ENCODE measurements at places on chromosomes 3 and 15.

- no peak for DNase-seq
Observed at GRCh38 chr3:13795816-13796215, 84.1 kb downstream of the WNT7A start.

DNA sequence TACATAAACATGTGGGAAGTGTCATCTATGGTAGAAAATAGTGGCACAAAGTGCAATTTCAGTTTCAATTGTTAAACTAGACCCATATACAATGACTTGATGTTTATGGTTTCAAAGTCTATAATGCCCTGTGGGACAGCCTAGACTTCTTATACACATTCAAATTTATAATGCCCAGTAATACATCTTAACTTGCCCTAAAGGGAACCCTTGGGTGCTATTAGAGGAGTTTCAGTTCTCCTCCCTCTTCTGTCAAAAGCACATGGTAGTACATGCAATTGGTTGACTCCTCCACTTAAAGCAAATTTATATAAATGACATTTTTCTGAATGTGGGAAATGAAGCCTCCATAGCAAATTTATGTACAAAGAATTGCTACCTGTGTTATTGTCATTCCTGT, 30.2 kb upstream of the OR5K4 start:
- no peak for DNase-seq

GRCh38 chr15:70442616-70443321, 320.6 kb downstream of the UACA start:
- no peak for DNase-seq

- DNase-seq, result no peak
Observed at GRCh38 chr3:130644628-130645253, 101.9 kb downstream of the PIK3R4 start.

DNA sequence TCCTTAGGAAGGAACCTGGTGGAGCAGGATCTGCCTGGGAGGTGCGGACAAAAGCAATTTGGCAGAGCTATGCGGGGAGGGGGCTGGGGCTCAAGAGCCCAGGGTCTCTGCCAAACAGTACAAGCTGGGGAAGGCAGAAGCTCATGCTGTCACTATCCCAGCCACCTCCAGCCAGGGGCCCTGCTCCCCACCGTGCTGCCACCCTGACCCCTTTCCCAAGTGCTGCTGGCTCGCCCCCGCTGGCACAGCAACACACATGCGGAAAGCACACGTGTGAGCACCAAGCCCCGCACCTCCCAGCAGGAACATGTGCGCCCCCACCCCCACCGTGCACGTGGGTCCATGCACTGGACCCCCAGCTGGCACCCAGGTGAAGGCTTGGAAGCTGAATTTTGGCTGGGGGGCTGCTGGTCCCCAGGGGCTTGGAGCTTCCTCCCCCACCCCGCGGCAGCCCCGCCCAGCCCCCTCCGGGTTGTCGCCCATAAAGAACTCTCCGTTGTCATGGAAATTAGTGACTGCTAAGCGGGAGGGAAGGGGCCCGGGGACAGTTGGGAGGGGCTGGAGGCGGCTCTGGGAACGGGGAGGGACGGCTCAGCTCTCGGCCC, 742 bp downstream of the CAMKV start:
- DNase-seq, result no peak

GRCh38 chr3:127857333-127857732, 35.0 kb upstream of the MGLL start:
- DNase-seq, result no peak

DNA sequence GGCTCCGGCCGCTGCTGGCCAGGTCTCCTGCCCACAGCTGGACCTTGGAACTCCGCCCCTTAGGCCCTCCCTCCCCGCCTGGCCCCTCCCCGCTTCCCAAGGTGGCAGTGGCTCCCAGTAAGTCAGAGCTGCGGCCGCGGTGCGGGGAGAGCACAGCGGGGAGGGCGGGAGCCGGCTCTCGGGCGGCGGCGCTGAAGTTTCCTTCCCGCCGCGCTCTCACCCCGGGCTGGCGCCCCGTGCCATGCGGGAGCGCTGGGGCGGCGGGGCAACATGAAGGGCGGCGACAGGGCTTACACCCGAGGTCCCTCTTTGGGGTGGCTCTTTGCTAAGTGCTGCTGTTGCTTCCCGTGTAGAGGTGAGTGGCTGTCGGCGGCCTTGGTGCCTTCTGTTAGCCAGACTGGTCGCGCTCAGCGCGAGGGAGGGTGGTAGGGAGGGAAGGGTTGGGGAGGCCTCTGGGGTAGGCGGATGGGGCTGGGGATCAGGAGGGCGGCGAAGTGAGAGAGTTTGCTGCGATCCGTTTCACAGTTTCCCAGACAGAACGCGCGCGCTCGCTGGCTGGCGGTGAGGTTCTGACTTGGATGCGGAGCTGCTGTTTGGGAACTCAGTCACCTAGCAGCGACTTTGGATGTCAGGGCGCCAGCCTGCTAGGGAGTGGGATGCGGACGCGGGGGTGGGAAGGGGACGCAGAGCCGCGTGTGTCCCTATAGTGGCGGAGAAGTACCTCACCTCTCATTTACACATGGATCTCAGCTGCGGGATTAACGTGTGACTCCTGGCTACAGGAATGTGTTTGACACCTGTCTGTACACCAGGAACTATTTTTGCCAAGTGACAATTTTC, 145.5 kb upstream of the UMPS start:
- no peak for DNase-seq

GRCh38 chr3:125116311-125117080, 60.7 kb upstream of the HEG1 start:
- DNase-seq, result no peak

GRCh38 chr3:143334231-143334630, 214.7 kb downstream of the CHST2 start:
- no peak for DNase-seq

DNA sequence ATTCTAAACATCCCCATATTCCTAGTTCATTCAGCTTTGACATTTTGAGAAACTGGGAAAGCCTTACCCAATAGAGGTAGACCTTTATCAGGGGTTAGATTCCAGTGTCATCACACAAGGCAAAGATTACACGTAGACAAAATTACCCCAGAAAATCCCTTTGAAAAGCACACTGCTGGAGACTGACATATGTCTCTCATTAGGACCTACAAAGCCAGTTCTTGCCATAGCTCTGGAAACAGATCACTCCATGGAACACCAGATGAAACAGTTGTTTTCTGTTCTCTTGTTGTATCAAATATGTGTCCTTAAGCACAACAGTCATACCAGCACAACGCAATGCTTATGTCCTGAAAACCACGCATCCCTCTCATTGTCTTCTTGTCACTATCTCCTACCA, 44.7 kb downstream of the RARB start:
- no peak for DNase-seq

GRCh38 chr3:131840156-131840797, 194.5 kb downstream of the CPNE4 start:
- no peak for DNase-seq

DNA sequence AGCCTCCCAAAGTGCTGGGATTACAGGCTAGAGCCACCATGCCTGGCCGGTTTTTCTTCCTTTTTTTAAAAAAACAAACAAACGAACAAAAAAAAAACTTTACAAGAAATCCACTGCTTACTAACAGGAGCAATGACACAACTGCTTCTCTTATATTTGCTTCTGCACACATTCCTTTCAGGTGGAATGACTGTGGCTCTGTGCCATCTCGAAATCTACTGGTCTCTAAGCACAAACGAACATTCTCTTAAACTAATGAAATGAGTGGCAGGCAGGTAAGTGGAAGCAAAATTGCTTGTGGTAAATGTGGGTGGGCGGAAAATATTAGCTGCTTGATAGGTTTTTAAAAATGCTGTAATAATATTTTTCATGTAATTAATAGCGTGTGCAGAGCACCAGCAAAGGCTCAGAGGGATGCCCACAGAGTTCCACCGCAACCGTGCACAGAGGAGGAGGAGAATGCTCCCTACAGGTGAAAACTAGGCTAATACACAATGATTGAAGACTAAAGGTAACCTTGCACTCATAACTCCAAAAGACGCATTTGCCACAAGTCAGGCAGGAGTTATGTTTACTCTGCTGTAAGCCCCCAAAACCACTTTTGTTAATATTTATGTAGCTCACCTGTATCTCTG, 77.4 kb downstream of the LSAMP start:
- no peak for DNase-seq

DNA sequence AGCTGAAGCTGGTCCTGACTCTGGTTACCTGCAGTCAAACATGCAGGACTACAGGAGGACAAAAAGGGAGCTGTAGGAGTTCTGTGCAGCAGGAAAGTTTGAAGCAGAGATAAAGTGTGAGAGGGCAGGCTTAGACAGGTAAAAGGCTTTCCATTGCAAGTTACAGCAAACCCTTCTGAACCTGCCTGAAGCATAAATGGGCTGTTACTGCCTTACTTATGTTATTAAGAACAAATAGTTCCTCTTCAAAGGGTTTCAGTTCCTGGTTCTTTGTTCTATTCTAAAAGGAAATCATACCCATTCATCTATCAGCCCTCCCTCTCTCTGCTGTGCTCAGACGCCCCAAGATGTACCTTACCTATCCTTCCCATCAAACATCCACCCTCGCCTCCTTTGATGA, 52.4 kb upstream of the CACNA2D3 start:
- no peak for DNase-seq

- DNase-seq, result no peak
Observed at GRCh38 chr3:101133652-101134051, 140.4 kb upstream of the ABI3BP start.

- no peak for DNase-seq
Observed at GRCh38 chr3:426072-426471, 229.5 kb downstream of the CHL1 start.

GRCh38 chr15:97463696-97464095, 496.8 kb upstream of the ARRDC4 start:
- no peak for DNase-seq

DNA sequence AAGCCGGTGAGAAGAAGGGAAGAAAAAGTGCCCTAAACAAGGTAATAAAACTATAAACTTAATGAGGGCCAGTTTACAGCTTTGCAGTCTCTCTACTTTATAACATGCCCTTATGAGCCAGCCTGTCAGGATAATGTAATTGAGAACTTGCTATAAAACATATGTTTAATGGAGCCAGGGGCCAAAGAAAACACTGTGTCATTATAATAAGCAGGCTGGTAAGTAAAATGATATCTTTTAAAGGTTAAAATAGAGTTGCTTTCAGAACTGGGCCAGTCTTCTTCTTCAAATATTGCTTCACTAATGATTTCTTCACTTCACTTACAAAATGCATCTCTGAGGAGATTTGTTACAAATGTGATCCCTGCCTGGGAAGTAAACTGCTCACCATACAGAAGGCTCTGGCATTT, 192.5 kb downstream of the SHOX2 start:
- no peak for DNase-seq

GRCh38 chr3:38601956-38602550, 47.4 kb downstream of the SCN5A start:
- DNase-seq, result no peak

DNA sequence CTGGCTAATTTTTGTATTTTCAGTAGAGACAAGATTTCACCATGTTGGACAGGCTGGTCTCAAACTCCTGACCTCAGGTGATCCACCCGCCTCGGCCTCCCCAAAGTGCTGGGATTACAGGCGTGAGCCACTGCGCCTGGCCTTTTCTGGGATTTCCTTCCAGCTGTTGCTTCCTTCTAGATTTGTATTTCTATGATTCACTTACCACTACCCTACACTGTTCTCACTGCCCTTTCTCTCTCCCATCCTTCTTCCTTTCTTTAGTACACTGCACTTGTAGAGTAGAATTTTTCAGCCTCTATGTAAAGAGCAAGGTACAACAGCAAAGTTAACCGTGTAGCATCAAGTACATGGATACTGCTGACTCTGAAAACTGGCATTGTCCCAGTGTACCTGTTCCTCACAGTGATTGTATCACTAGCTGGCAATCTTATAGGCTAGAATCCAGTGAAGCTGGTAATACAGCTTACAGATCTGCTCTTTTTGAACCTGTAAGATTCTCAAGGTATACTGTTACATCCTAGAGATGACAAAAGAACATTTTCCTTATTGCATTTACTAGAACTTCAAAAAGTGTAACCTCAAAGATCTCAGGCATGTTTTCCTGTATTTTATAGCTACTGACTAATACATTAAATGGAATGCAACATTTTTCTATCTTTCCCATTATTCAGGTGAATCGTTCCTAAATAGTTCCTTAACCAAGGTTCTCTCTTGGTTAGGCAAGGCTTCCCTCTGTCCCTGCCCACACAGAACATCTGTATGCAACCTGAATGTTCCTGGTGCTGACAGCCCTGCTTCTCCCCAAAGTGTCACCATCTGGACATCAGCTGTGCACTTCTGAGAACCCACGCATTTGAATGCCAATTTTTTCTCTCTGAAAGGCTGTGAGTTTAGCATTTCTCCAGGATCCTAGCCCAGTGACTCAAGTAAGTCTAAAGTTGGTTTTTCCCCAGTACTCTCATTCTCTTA, 74.1 kb upstream of the RAP2B start:
- no peak for DNase-seq

GRCh38 chr15:42157381-42157780, 945 bp upstream of the PLA2G4F start:
- DNase-seq, result no peak

DNA sequence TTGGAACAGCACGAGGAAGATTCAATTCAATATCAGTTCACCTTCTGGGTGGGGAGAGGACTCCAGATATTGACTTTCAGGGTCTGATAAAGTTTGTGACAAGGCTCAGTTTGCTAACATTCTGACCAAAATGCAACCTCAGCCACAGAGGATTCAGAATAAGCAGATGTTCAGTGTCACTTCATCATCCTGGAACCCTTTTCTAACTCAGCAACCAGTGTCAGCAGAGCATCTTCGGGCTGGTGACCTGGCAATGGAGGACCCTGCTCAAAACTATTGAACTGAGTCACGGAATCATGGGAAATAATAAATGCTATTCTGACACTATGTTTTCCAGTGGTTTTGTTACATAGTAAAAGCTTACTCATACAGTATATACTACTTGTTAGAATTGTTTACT, 433.4 kb upstream of the CFAP20DC start:
- DNase-seq, result no peak

DNA sequence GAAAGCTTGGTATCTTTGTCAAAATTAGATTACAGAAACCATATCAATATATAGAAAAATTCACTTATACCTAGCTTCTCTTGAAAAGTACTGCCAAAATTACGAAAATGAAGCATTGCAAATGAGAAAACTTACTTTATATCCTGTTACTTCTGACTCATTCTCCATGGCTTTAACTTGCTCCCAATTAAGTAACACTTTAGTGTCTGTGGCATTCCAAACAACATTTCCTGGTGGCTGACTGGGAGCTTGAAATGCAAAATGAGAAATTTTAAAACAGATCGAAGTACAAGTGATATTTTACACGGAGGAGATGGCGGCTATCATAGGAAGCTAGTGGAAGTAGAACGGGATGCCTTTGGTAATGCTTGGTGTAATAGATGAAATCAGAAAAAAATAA, 347.3 kb downstream of the CNTN3 start:
- DNase-seq, result no peak

All from activated naive CD4-positive, alpha-beta T cell (primary cell).